ENCODE measurements at places on chromosomes 11 and 22. TPM values are rescaled to one million over a fixed set of nuclear protein-coding genes. Genes with fewer than 3 reads are reported as not detected.

GRCh38 chr11:110712659-110713448 is 617 bp upstream of the ARHGAP20 start:
- H3K4me1 ChIP-seq = no peaks in the 10 kb centered on the region
- DNase-seq = no peak
- peak overlapping the region; percentile 60 for H3K4me3 ChIP-seq
- peaks cover 9% of the 10 kb centered on the region for H3K27me3 ChIP-seq
- peak overlapping the region; percentile 87 for H3K27ac ChIP-seq
- no peaks in the 10 kb centered on the region for H3K36me3 ChIP-seq

SLC25A1 gene
- 204 TPM for total RNA-seq

DNA sequence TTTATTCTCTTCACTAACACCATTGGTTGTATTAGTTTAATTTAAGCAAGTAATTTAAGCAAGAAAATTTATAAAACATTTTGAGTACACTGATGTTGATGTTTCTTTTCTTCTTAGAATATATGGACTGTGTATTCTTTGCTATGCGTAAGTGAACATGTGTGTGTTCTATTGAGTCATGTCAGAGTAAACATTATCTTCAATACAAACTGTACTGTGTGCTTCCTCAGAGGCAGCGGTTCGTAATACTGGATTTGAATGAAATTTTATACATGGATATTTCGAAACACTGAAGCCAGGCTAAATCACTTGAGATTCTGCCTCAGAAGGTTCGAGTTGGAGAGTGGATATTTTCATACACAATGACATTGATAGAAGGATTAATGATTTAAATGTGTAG is 452.6 kb downstream of the LUZP2 start:
- no peak overlapping the region for H3K27ac ChIP-seq
- no peak for DNase-seq

CSRP3 gene
- not detected for total RNA-seq

LRRC32 gene
- total RNA-seq = 16.4 TPM

DNA sequence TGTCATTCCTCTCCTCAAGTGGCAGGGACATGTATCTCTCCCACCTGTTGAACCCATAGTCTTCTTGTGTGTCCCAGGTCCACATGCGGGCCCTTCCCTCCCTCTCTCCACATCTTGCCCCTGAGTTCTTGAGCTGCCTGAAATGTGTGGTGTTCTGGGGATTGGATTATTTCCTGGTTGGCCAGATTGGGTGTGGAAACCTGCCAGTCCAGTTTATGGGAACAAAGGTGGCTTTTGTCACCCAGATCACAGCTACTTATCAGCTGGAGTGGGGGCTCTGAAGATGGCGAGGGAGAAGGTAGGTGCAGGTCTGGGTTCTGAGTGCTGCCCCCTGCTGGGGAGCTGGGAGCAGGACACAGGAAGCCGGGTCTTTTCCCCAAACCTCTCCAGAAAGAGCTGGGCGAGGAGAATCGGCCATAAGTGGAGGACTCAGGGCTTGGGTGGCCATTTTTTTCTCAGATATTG is 14.2 kb downstream of the DTX4 start:
- no peaks in the 10 kb centered on the region for H3K27me3 ChIP-seq
- H3K4me1 ChIP-seq = peaks cover 4% of the 10 kb centered on the region
- peak overlapping the region; percentile 73 for H3K27ac ChIP-seq
- H3K36me3 ChIP-seq = no peaks in the 10 kb centered on the region

UBQLNL gene
- not detected for total RNA-seq

DNA sequence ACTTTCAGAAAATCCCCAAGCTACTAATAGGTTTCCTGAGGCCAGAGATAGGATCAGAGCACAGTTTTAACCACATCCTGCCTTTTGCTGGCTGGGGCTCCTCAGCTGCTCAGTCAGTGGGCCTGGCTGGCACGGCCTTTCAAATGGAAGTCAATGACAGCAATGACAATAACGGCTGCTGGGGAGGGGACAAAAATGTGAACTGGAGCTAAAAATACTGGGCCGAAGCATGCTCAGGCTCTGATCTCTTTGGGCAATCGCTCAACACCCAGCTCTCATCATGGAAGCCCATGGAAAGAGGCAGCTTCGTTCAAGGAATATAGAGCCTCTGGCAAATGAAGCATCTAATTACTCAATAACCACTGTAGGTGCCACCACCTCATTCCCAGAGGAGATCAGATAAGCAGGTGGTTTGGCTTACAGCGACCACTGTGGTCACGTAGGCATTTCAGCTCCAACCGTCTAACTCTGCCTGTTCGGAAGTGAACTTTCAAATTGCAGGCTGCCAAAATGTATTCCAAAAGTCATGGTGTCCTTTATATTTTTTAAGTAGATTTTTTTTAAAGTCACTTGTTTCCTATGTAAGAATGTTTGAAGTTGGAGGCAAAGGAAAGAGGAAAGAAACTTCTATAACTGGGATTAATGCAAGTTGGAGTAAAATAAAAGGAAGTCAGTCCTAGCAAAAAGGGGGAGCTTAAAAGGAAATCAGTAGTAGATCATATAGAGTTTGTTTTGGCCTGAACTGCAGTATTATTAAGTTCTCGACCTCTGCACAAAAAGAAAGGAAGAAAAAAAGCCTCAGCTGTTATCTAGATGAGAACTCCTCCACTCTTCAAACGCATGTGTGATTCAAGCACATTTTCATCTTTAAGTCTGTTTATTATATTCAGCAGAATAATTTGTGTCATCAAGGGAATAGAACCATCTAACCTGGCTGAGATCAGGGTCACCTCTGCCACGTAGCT is 14.1 kb downstream of the WT1 start:
- no peak for DNase-seq
- no peaks in the 10 kb centered on the region for H3K36me3 ChIP-seq
- H3K4me1 ChIP-seq = no peaks in the 10 kb centered on the region
- no peaks in the 10 kb centered on the region for H3K27me3 ChIP-seq
- no peak overlapping the region for H3K4me3 ChIP-seq
- no peak overlapping the region for H3K27ac ChIP-seq

GRCh38 chr22:23467721-23468294 is 112.3 kb downstream of the IGLL1 start:
- H3K4me1 ChIP-seq = no peaks in the 10 kb centered on the region
- no peaks in the 10 kb centered on the region for H3K27me3 ChIP-seq
- no peak overlapping the region for H3K4me3 ChIP-seq
- no peak overlapping the region for H3K27ac ChIP-seq
- no peak for DNase-seq
- H3K36me3 ChIP-seq = no peaks in the 10 kb centered on the region

KCNE3 gene
- total RNA-seq = 62.7 TPM

FGF19 gene
- total RNA-seq = 3.2 TPM

INPP5J gene
- total RNA-seq = 18.2 TPM

LMO2 gene
- total RNA-seq = 5.1 TPM

SYT13 gene
- total RNA-seq = 28.0 TPM

GRCh38 chr11:2393111-2393868 is 7.3 kb upstream of the TSSC4 start:
- H3K36me3 ChIP-seq = no peaks in the 10 kb centered on the region
- no peaks in the 10 kb centered on the region for H3K4me1 ChIP-seq
- no peaks in the 10 kb centered on the region for H3K27me3 ChIP-seq
- H3K4me3 ChIP-seq = no peak overlapping the region

- H3K27me3 ChIP-seq = no peaks in the 10 kb centered on the region
- peak overlapping the region; percentile 52 for H3K27ac ChIP-seq
- H3K4me1 ChIP-seq = peaks cover 17% of the 10 kb centered on the region
- H3K36me3 ChIP-seq = no peaks in the 10 kb centered on the region
Measured at GRCh38 chr11:16902182-16902581, 112.0 kb downstream of the PLEKHA7 start.

DNA sequence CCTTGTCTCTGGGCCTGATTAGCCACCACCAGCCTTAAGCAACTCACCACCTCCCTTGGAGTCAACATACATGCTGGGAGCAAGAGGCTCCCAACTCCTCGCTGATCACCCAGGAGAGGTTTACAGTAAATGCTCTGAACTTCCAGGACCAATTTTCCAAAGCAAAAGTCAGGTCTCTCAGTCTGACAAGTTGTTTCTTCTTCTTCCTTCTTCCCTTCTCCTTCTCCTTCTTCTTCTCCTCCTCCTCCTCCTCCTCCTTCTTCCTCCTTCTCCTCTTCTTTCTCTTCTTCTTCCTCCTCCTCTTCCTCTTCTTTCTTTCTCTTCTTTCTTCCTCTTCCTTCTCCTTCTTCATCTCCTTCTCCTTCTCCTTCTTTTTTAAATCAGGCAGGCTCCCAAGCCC is 148.2 kb downstream of the NECTIN1 start:
- DNase-seq = no peak
- H3K27me3 ChIP-seq = no peaks in the 10 kb centered on the region

MYO7A gene
- total RNA-seq = 6.1 TPM

GRCh38 chr11:66901964-66902390 is 45.1 kb downstream of the LRFN4 start:
- H3K27ac ChIP-seq = no peak overlapping the region
- no peaks in the 10 kb centered on the region for H3K4me1 ChIP-seq
- H3K36me3 ChIP-seq = no peaks in the 10 kb centered on the region
- no peaks in the 10 kb centered on the region for H3K27me3 ChIP-seq
- DNase-seq = no peak

- H3K4me3 ChIP-seq = no peak overlapping the region
- no peaks in the 10 kb centered on the region for H3K4me1 ChIP-seq
- H3K27me3 ChIP-seq = no peaks in the 10 kb centered on the region
- H3K36me3 ChIP-seq = no peaks in the 10 kb centered on the region
- H3K27ac ChIP-seq = no peak overlapping the region
Measured at GRCh38 chr11:126194121-126194543, 17.3 kb downstream of the RPUSD4 start.

SCGB1C1 gene
- not detected for total RNA-seq

GRCh38 chr11:103380031-103380430 is 270.8 kb downstream of the DYNC2H1 start:
- H3K27ac ChIP-seq = no peak overlapping the region
- no peaks in the 10 kb centered on the region for H3K27me3 ChIP-seq
- H3K4me3 ChIP-seq = no peak overlapping the region

TNNT3 gene
- not detected for total RNA-seq

DNA sequence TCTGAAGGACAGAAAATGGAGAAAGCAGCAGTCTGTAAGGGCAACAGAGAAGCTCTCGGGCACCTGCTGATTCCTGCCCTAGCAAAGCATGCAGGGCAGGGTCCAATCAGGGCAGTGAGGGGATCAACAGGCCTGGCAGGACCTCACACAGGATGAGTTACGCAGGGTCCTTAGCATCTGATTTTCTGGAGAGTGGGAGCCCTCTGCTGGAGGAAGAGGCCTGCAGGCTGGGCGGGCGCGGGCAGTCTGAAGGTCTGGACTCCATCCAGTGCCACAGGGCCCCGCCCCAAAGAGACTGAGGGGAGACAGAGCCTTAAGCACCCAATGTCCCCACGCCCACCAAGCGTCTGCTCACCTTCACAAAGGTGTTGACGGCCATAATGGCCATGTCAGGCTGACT is 28.9 kb downstream of the AP1B1 start:
- no peaks in the 10 kb centered on the region for H3K36me3 ChIP-seq
- H3K27me3 ChIP-seq = no peaks in the 10 kb centered on the region
- no peak for DNase-seq
- H3K4me1 ChIP-seq = no peaks in the 10 kb centered on the region

DNA sequence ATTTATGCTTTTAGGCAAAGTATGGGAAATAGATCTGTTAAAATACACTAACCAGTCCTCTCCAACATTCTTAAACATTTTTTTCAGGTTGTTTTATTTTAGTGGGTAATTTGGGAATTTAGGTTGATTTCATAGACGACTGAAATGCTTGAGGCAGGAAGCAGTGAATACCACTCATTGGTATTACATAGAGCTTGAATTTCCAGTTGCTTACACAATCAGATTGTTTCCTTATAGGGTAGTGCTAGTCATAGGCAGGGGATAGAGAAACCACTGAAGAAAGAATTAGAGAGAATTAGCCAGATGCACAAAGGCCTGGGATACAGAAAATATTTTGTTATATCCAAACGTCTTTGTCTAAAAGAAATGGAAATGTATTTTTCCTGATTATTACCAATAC is 23.9 kb upstream of the LYVE1 start:
- H3K27ac ChIP-seq = no peak overlapping the region
- DNase-seq = no peak
- no peaks in the 10 kb centered on the region for H3K4me1 ChIP-seq

GRCh38 chr11:41779401-41779960 is 320.0 kb upstream of the LRRC4C start:
- H3K36me3 ChIP-seq = no peaks in the 10 kb centered on the region
- no peak overlapping the region for H3K27ac ChIP-seq
- peaks cover 12% of the 10 kb centered on the region for H3K4me1 ChIP-seq
- H3K27me3 ChIP-seq = no peaks in the 10 kb centered on the region
- H3K4me3 ChIP-seq = no peak overlapping the region

DNA sequence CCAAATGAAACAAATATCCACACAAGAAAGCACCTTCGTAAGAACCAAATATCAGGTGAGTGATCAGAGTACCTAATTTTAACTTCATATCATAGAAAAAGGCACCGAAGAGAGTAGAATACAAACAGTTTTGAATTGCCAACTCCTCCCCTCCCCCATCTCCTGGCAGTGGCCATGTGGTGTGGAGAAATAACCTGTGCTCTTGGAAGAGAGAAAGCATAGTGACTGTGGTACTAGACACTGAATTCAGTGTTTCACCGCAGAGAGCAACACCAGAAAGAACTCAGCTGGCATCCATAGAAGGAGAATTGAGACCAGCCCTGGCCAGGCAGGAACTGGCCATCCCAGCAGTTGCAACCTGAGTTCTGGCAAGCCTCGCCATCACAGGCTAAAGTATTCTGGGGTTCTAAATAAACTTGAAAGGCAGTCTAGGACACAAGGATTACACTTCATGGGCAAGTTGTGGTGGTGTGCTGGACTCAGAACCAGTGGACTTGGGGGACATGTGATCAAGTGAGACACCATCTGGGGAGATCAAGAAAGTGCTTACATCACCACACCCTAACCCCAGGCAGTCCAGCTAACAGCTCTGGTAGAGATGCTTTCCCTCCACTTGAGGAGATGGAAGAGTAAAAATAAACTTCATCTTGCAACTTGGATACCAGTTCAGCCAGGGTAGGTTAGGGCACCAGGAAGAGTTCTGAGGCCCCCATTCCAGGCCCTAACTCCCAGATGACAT is 1003.2 kb downstream of the NTM start:
- H3K27me3 ChIP-seq = no peaks in the 10 kb centered on the region
- no peak overlapping the region for H3K27ac ChIP-seq
- no peak for DNase-seq
- H3K4me3 ChIP-seq = no peak overlapping the region

GRCh38 chr22:39170825-39171622 is 18.5 kb upstream of the CBX7 start:
- H3K27me3 ChIP-seq = no peaks in the 10 kb centered on the region
- H3K4me1 ChIP-seq = peaks cover 34% of the 10 kb centered on the region
- DNase-seq = peak; percentile 93
- no peaks in the 10 kb centered on the region for H3K36me3 ChIP-seq
- no peak overlapping the region for H3K27ac ChIP-seq

DBX1 gene
- total RNA-seq = not detected

LIMK2 gene
- total RNA-seq = 256 TPM

NOL12 gene
- total RNA-seq = 52.5 TPM

- peak; percentile 17 for DNase-seq
- peaks cover 3% of the 10 kb centered on the region for H3K4me1 ChIP-seq
- H3K27me3 ChIP-seq = no peaks in the 10 kb centered on the region
- H3K36me3 ChIP-seq = no peaks in the 10 kb centered on the region
- H3K4me3 ChIP-seq = no peak overlapping the region
Measured at GRCh38 chr11:8038393-8038792, 42.6 kb upstream of the TUB start.

PAX6 gene
- total RNA-seq = 2.5 TPM

Measured in Peyer's patch (tissue), 4 donors.